ENCODE measurements at places on chromosomes 3 and 15.
A peak's percentile ranks its signal among the peaks of the same experiment; 100 is the strongest.

- no peak for DNase-seq
Measured at GRCh38 chr3:38687321-38687720, 37.8 kb upstream of the SCN5A start.

DNA sequence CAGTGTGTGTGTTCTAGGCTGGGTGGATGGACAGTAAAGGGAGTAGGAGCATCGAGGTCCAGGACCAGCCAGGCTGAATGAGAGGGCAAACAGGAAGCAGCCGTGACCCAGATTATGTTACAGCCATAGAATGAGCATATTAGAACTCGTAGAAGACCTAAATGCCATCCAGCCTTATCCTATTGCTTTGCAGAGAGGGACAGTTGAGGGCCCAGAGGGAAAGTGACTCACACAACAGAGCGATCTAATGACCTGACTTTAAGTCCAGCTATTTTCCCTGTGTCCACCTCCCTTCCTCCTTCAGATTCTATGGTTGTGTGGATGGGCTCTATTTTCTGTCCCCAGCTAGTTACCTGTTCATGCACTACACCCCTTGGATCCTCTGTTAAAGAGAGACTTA, 634.1 kb upstream of the TBL1XR1 start:
- peak; percentile 69 for DNase-seq

- DNase-seq: peak; percentile 15
Measured at GRCh38 chr3:195181741-195182469, 89.1 kb downstream of the XXYLT1 start.

DNA sequence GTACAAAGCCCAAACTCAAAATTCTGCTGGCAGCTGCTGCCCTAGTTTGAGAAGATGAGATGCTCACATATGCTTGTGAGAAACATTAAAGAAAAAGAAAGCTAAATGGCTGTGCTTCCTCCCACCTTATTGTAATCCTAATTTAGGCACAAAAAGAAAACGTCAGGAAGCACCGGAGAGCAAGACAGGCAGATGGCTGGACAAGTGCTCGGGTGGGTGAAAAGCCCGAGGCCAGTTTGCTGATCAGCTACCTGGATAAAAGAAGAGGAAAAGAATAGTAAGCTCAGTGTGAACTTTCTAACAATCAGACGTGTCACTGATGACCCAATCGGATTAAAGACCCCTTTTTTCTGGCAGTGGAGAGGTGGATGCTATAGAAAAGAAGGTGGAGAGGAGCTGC, 368.0 kb upstream of the ATP10A start:
- no peak for DNase-seq

DNA sequence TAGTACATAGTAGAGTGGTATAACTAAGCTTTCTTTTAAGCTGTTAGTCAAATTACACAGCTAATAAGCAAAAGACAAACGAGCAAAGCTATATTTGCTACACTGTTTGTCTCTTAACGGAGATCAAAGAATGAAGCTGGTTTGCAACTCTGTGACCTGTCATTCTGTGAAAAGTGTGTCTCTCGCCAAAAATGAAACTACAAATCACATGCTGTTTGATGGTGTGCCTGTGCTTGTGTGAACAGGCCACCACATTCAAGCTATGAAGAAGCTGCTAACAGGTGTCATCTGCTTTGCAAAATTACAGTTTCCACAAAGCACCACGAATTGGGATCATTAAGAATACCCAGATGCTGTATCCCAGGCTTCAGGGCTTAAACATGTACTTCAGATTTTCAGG, 667.8 kb upstream of the NAALADL2 start:
- DNase-seq: no peak

DNA sequence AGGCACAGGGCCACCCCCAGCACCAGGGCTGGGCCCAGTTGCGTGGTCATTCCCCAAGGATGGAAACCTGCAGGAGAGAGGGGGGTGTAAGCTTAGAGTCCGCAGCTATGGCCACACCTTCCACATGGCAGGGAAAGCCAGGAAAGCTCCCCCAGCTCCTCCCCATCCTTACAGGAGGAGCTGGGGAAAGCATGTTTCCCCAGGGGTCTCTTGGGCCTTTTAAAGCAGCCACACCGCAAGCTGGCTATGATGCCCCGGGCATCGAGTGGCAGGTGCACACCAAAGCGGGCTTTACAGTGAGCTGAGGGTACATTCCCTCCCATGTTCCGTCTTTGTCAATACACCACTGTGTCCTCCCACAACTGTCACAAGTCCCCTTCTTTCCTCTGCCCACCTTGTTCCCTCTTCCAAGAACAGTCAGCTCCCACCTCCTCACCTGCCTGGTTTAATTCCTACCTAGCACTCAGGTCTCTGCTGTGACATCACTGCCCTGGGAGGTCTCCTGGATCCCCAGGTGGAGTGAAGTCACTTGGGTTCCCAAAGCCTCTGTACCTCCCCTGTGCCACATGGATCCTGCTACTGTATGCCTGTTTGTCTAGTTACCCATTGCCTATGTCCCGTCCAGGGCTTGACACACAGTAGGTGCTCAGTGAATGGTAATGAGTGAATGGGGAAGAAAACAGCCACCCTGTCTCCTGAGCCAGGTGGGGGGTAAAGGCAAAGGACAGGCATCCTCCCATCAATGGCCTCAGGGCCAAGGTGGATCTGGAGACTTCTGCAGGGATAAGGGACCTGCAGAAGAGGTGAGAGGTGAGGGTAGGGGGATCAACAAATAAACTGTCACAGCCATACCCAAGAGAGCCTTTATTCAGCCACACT, 3.4 kb downstream of the HYAL3 start:
- DNase-seq: no peak

- no peak for DNase-seq
Measured at GRCh38 chr3:47954567-47954966, 61.6 kb downstream of the MAP4 start.

- peak; percentile 63 for DNase-seq
Measured at GRCh38 chr3:100500320-100500880, 8.0 kb downstream of the TMEM45A start.

DNA sequence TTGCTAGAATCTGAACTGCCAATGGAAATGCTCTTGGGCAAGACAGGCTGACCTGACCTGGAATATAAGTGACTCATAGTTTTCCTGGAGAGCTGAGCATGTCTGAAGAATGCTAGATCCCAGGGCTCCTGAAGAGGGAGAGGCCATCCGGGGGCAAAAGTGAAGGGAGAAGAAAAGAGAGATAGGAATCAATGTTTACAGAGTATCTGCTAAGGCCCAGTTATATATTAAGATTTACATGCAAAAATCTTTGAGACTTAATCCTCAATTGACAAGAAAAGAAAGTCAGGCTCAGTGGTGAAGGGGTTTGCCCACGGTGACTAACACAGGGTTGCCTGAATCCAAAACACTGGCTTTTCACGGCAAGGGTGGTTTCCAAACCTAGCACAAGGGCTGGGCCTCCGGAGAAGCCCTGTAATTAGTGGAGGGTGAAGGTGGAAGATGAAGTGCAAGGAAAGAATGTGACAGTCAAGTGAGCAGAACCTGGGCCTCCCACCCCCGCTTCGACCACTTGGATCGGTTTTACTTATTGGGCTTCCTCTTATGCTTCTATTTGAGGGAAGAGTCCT, 91.7 kb upstream of the FGF12 start:
- DNase-seq: peak; percentile 95

DNA sequence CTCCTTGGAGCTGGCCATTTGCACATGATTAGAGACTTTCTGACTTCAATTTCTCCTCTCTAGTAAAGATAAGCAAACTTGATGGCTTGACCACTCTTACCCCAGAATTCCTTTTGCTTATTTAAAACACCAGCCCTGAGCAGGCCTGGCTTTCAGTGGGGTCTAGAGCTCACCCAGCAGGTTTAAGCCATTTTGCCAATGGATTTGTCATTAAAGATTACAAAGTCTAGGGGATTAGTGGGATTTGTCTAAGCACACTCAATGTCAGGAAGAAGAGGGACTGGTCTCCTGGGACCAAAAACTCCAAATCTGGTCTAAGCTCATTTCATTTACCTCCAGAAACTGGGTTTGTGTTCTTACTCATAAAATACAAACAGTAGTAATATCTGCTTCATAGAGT, 57.3 kb upstream of the SNTN start:
- no peak for DNase-seq

DNA sequence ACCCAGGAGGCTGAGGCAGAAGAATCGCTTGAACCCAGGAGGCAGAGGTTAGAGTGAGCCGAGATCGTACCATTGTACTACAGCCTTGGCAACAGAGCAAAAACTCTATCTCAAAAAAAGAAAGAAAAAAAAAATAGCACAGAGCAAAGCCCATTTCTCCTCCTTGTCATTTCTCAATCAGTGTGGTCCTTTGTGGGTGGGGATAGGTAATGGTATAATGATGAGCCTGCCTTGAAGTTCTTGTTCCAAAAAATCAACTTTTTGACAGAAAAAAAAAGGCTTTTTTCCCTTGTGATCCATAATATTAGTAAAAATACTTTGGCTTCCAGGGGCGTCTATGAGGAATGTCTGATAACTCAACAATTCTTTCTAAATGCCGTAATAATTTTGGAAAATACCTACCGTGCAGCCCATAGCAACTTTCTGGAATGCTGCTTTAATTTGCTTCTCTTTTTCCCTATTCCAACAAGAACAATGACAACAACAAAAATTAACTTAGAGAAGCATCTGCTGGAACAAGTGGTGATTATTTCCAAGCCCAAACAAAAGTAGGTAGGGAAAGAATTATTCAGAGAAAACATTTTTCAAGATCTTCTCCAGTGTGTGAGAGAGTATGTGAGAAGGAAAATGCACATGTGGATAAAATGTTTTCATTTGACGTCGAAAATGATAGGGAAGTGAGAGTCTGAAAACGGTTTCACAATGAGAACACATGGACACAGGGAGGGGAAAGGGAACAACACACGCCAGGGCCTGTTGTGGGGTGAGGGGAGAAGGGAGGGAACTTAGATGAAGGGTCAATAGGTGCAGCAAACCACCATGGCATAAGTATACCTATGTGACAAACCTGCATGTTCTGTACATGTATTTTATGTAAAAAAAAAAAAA, 337.8 kb downstream of the RBMS3 start:
- DNase-seq: no peak

DNA sequence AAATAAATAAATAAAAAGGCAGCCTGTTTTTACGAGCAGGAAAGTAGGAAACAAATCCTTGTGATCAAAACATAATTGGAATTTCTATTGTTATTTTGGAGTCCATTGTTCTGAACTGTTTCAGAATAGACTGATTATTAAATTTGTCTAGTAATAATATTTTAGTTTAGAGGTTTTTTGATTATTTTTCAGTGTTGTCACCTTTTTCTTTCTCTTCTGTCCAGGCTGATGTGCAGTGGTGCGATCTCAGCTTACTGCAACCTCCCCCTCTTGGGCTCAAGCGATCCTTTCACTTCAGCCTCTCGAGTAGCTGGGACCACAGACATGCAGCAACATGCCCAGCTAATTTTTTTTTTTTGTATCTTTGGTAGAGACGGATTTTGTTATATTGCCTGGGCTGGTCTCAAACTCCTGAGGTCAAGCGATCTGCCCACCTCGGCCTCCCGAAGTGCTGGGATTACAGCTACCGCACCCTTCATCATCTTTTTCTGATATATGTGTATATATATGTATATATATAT, 38.0 kb downstream of the KAT2B start:
- DNase-seq: no peak

DNA sequence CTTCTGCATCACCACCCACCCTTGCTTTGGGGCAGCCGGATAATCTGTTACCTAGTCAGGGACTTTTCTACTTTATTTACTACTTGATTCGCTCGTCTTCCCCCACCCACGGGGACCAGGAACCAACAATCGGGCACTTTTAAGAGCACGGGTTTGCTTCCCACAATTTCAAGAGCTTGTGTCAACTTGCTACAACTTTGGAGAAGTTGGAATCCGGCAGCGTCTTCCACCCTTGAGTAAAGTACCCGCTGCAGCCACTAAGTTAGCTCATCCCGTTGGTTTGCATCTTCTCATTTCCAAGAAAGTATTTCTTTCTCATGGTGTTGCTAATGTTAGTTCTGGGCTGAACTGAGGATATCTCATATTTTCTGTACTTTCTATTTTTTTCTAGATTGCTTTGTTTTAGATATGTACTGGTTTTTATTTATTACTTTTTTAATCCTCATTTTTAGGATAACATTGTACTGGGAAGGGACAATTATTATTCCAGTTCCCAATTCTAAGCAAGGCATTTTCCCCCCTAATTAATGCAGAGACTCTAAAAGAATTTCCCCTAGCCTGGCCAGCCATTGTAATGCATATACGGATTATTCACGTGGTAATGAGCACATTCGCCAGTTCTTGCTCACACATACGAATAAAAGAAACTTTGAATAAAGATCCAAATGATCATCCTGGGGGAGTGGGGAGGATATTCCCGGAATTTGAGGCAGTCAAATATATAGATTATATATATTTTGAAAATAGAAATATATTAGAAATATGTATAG, 4.0 kb downstream of the SOX2 start:
- DNase-seq: no peak

DNA sequence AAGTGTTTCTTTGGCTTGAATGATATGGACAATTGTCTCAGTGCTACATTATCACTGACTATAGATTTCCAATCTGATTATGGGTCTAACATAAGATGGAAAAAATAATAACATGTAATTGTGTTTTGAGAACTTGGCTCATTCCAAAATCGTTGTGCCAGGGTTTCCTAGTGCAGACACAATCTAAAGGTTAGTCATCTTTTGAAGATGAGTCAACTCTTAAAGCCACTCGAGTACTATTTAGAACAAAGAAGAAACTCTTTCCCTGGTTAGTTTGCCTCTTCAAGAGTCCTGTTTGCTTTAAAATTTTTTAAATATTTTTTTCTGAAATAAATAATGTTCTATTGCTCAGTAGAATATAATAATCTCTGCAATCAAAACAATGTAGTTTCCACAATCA, 301.0 kb downstream of the CADM2 start:
- DNase-seq: no peak

DNA sequence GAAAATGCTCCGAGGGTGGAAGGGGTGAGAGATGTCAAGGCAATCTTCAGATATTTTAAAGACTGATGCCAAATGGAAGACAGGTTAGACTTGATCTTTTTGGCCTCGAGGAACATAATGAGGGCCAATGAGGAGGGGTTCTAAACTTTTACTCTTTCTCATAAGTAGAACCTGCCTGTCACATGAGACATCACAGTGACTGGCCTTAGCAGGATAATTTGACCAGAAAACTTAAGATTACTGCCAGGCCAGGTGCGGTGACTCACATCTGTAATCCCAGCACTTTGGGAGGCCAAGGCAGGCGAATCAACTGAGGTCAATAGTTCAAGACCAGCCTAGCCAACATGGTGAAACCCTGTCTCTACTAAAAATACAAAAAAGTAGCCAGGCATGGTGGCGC, 12.2 kb downstream of the TM4SF4 start:
- peak; percentile 50 for DNase-seq

Measured in M059J (cell line).